Activated T-cell treated with anti-CD3 and anti-CD28 coated beads, Interleukin-2, amount 50 U/mL, for 72 hours (primary cell): ENCODE measurements at places on chromosomes 13 and 19.

- peak; percentile 34 for DNase-seq
Observed at GRCh38 chr19:17794731-17795494, at the start of gene B3GNT3. Gene B3GNT3, plus strand, starts transcription at chr19:17795138. Its CDS starts 12,670 bp downstream, at chr19:17807808.

DNA sequence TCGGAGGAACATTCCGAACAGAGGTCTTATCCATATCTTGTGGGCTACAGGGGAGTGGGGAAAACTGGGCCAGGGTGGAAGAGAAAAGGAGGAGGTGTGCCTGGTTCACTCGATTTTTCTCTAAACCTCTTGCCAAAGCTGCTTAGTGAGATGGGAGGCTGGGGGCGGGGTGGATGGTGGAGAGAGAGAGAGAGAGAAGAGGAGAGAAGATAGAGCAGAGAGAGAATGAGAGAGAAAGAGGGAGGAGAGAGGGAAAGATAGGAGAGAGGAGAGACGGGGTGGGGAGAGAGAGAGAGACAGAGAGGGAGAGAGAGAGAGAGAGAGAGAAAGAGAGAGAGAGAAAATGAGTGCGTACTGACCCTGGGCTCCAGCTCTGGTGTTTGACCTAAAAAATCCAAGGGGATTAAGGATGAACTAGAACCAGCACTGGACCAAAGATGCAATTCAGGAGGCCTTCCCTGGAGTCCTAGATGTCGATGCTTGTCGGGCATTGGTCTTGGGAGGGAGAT lies 14.1 kb downstream of the NOVA2 start:
- DNase-seq, result no peak

DNA sequence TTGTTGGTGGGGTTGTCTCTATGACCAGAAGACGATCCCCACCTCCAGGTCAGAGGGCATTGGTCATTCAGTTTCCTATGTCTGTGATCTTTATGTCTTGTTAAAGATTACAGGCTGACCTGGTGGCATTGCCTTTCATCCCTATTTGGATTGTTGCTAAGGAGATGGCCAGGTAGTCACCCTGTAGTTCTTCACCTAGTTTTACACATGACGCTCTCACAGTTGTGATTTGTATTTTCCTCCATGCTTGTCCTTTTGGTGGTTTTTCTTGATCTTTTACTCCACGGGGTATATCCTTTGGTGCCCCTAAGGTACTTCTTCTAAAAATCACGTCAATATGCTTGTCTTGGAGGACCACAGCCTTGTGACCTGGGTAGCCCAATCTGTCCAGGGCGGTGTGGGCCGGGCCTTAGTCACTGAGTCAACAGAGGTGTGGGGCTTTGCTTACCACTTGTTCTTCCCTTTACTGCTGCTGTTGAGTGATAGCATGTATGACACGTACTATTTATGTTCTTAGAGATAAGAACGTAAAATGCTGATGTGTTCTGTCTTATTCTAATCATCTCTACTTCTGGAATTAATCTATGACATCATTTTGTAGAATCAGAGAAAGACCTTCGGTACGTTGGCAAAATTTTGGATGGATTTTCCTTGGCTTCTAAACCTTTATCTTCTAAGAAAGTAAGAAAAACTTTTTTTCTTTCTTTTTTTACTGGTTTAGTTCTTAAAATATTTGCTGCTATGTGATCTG lies 20.1 kb downstream of the GPATCH1 start:
- DNase-seq, result no peak

GRCh38 chr13:74274916-74275315 lies 140.7 kb upstream of the KLF12 start:
- no peak for DNase-seq

DNA sequence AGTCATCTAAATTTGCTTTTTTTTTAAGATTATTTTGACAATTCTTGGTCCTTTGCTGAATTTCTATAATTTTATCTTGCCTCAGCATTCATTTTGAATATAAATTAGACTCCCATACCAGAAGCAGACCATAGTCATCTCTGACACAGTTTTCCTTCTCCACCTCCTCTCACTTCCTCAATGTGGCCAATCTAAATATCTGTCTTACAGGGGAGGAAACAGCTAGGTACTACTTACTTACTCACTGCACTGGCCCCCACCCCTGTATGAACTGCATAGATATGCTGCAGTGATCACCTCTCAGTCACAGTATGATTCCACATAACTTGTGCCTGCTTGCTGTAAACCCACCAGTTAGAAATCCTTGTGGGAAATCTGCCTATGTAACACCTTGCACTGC lies 665.6 kb downstream of the FGF9 start:
- DNase-seq, result no peak

- DNase-seq, result no peak
Observed at GRCh38 chr13:73189776-73190175, 131.0 kb downstream of the KLF5 start.

DNA sequence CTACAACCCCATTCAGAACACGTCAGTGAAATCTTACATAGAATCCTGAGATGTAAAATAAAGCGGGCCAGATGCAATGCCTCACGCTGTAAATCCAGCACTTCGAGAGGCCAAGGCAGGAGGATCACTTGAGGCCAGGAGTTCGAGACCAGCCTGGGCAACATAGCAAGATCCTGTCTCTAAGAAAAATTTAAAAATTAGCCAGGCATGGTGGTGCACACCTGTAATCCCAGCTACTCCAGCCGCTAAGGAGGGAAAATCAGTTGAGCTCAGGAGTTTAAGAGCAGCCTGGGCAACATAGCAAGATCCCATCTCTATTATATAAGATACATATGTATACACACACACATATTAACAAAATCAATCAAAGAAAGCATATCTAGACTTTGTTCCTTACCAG lies 41.2 kb downstream of the PEX11G start:
- no peak for DNase-seq

DNA sequence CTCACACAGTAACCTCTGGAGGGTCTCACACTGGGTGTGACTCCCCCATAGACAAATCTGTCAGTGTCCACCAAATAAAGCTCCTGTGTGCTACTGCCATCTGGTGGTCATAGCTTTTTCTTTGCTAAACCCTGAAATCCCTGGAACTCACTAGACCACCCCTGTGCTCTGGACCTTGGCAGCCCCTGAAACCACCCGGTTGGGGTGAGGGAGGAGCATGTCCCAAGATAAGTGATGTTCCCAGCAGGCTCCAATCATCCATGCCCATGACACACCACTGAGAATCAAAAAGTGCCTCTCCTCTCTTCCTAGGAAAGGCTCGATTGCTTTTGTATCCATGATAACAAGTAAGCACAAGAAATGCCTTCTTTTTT lies 6.5 kb upstream of the HSD17B14 start:
- peak; percentile 58 for DNase-seq

DNA sequence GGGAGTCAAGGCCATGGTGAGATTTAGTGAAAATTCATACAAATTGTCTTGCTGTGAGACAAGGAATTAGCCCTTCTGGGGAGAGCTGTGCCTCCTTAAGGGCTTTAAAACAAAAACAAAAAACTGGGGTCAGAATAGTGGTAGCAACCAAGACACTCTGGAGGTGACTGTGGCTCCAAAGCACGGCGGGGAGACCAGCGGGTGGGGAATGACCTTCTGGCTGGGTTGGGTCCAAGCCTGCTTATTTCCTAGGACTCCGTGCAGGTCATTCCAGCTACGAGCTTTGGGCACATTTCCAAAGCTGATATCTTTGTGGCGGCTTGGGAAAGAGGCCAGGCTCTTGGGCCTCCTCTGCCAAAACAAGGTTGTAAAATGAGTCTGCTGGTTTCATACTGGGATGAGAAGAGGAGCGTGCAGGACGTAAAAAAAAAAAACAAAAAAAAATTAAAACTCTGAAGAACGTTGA lies 348.3 kb downstream of the UQCRFS1 start:
- no peak for DNase-seq

- peak; percentile 72 for DNase-seq
Observed at GRCh38 chr19:10404888-10405820, 1.8 kb upstream of the CDC37 start.

GRCh38 chr19:19263886-19264487 lies 9.1 kb downstream of the TM6SF2 start:
- DNase-seq, result no peak

DNA sequence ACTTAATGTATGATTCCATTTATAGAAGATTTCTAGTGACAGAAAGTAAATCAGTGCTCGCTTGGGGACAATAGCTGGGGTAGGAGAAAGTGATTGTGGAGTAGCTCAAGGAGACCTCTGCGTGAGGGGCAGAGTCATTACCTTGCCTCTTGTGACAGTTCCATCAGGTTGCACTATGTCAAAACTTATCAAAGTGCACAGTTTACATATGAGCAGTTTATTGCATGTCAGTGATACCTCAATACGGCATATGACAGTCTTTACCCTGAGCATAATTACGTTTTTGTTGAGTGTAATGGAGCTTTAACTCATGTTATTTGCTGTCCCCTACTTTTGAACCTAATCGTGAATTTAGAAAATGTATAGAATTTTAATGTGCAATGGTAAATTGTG lies 15.0 kb downstream of the ARHGEF7 start:
- DNase-seq, result no peak

GRCh38 chr13:108463340-108463739 lies 166.1 kb upstream of the MYO16 start:
- no peak for DNase-seq

DNA sequence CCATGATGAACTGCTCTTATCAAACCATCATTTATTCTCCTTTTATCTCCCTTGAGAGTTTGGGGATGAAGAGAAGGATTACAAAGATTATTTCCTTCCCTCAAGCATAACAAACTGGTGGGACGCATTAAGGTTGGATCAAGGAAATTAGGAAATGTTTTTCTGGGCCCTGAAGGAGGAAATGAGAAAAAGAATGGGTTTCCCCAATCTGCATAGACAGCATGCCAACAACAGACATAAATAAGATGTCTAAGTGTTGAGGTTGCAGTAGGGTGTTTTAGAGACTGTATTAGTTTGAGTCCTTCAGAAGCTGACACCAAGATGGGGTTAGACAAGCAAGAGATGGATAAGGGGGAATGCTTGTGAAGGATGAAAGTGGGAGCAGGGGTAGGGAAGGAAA lies 7.3 kb downstream of the EPSTI1 start:
- DNase-seq, result no peak
